Activated T-helper 17 cell treated with anti-CD3 and anti-CD28 coated beads, Interleukin-2, amount 50 U/mL, for 72 hours (primary cell): ENCODE measurements at places on chromosomes 5 and 9. TPM values are rescaled to one million over a fixed set of nuclear protein-coding genes. Genes with fewer than 3 reads are reported as not detected.

Gene C5orf46
- total RNA-seq: not detected

Gene LCN2
- not detected for total RNA-seq

GRCh38 chr5:119322948-119323537 lies 32.8 kb upstream of the TNFAIP8 start:
- peak; percentile 43 for ATAC-seq

DNA sequence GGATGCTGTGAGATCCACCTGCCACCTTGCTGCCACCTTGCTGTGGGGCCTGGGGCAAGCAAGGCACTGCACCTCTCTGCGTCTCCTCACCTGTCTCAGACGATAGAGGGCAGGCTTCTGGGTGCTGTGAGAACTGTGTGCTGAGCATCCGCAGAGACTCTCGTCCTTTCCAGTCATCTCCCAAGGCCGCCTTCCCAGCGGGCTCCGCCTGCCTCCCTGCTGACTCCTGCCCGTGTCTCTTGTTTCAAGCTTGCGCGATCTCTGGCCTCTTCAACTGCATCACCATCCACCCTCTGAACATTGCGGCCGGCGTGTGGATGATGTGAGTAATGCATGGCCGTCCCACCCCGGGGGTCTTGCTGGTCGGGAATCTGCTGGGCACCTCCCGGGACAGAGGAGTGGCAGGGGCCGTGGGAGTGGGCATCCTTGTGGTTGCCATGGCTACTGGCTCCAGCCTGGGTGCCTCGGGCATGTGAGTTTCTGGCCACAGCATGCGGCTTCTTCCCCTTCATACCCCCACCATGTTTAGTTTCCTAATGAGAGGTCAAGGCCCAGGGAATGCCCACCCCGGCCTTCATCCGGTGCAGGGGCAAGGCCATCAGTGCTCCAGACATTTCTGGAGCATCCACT lies 3.6 kb downstream of the CACFD1 start:
- ATAC-seq: no peak

Gene CTXN3
- total RNA-seq: not detected

GRCh38 chr5:168853972-168854371 lies 274.8 kb upstream of the PANK3 start:
- ATAC-seq: no peak

Gene FAM81B
- not detected for total RNA-seq

- no peak for ATAC-seq
Measured at GRCh38 chr5:9692576-9692975, 62.4 kb upstream of the TAS2R1 start.

DNA sequence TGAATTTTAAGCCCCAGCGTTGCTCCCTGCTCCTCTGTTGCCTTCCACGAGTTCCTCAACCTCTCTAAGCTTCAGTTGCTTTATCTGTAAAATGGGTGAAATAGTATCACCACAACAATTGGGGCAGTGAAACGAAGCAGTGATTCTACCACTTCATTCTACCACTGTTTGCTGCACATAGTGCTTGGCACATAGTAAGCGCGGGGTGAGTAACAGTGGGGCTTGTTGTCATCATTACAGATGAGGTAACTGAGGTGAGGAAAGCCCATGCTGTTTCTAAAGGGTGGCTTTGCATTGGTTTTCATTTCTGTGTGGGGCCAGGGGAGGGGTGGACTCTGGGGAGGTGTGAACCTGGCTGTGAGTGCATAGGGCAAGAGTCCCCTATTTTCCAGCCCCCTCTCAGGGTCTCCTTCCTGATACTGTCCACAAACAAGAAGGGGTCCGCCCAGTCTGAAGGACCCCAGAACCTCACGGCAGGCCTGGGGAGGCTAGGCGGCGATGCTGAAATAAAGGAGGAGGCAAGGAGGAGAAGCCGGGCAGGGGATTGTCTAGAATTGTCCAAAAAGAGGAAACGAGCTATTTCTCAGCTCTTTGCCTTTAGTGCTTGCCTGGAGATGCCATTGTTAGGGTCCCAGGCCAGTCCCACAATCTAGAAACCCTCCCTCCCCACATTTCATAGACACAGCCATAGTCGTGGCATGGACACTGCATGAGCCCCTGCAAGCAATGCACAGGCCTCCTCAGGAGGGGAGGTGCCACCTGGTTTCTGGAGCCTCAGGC lies 65.6 kb downstream of the IL6ST start:
- ATAC-seq: no peak

DNA sequence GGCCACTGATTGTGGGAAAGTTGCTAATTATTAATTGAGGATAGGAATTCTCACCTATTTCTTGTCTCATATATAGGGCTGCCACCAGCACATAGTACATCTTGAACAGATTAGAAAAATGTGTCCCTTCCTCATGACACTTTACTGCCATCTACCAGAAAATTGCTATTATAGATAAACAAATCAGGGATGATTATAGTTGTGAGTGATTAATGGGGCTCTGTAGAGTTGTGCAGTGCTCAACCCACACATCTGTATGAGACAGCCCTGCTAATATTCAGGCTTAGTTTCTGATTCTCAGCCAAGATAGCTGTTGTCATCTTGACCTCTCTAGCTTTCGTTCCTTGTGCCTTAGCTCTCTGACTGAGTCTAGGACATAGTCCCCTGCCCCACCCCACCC lies 373.3 kb downstream of the TLE4 start:
- no peak for ATAC-seq

DNA sequence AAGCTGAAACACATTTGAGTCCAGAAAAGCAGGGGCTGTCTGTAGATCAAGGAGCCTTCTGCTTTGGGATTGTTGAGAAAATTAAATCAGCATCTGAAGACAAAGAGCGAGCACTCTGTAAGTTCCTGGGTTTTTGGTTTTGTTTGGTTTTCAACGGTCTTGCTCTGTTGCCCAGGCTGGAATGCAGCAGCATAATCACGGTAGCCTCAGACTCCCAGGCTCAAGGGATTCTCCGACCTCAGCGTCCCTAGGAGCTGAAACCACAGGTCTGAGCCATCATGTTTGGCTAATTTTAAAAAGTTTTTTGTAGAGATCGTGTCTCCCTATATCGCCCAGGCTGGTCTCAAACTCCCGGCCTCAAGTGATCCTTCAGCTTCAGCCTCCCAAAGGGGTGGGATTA lies 266.5 kb upstream of the ADAMTS16 start:
- ATAC-seq: no peak

- no peak for ATAC-seq
Measured at GRCh38 chr9:10054456-10054855, 558.3 kb downstream of the PTPRD start.

- ATAC-seq: no peak
Measured at GRCh38 chr5:128038643-128039042, 44.9 kb upstream of the SLC12A2 start.

GRCh38 chr9:84235511-84235910 lies 105.0 kb downstream of the SLC28A3 start:
- no peak for ATAC-seq

- ATAC-seq: no peak
Measured at GRCh38 chr5:172311605-172312004, 28.0 kb upstream of the UBTD2 start.

Gene NXNL2
- not detected for total RNA-seq

GRCh38 chr5:147906326-147907095 lies at the start of gene C5orf46:
TSS of gene C5orf46 (minus strand) at chr5:147906538. CDS start at chr5:147906501, 37 bp downstream.
- no peak for ATAC-seq

DNA sequence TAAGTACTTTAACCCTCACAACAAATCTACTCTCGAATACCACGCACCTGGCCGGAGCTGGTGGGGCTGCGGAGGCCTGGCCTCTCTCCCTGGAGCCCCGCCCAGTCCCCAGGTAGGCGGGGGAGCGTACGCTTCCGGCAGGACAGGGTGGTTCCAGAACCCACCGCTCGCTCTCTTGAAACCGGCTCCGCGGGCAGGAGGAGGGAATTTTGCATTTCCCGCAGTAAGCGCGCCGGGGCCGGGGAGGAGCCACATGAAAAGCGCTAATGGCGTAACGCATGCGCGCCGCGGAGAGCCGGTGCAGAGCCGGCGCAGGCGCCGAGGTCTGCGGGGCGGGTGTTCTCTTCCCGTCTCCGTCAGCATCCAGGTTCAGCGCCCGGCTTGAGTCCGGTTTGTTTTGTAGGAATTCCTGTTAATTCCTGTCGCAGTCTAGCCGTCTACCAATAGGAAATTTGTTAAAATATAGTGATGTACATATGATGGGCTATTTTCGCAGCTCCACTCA lies 20.8 kb downstream of the CAVIN4 start:
- peak; percentile 90 for ATAC-seq

Gene SLC27A6
- total RNA-seq: not detected

- peak; percentile 19 for ATAC-seq
Measured at GRCh38 chr5:132491368-132492364, 1.1 kb upstream of the IRF1 start.

Gene EIF4E1B
- not detected for total RNA-seq

Gene FOCAD
- total RNA-seq: 21.6 TPM

- ATAC-seq: no peak
Measured at GRCh38 chr9:115289757-115290208, 171.8 kb upstream of the TNC start.

- no peak for ATAC-seq
Measured at GRCh38 chr5:172795318-172795977, 24.5 kb upstream of the DUSP1 start.

GRCh38 chr9:35976726-35977125 lies 18.8 kb upstream of the OR2S2 start:
- ATAC-seq: no peak

DNA sequence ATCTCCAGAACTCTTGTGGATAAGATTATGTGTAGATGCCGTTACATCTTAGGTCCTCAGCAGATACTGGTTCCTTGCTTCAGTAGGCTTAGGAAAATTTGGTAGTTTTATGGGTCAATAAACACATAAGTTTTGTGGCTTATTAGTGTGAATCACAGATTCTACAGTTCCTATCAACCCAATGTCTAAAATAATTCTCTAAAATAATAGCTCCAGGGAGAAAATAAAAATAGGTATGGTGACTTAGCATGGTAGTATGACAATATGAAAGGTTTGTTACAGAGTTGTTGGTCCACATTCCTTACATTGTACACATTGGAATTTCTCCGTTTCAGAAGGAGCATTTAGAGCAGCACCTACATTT lies 91.7 kb downstream of the AOPEP start:
- ATAC-seq: no peak

DNA sequence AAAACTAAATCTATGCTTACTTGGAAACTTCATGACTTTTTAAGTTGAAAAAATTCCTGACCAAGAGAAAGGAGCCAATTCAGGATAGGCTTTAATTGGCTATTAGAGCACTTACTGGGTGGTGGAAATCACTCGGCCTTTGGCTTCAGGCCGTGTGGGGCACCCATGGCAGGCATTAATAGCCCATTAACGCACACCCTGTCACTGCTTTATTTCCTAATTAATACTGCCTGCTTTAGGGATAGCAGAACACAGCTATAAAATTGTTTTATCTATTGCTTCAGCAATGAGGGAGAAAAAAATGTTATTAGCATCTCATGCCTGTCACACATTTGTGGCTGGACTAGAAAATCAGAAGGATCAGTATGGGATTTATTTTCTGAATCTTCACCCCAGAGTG lies 58.1 kb downstream of the PSAT1 start:
- no peak for ATAC-seq

Gene PKD2L2
- total RNA-seq: 0.30 TPM

DNA sequence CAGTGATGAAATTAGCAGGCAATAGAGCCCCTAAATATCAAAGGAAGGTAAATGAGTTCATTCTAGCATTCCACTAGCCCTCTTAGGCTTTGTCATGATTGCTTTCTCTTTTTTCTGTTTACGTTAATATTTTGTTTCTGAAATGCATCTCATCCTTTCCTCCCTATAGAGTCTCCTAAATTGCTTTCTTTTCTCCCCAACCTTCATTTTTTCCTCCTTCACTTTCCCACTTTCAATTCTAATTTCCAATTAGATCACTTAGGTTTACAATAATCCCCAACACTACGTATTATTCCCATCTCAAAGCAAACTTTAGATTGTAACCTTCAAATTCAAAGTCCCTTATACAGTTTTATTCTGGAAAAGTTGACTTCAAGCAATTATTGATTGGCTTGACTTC lies 559.3 kb downstream of the RAB3C start:
- ATAC-seq: no peak

DNA sequence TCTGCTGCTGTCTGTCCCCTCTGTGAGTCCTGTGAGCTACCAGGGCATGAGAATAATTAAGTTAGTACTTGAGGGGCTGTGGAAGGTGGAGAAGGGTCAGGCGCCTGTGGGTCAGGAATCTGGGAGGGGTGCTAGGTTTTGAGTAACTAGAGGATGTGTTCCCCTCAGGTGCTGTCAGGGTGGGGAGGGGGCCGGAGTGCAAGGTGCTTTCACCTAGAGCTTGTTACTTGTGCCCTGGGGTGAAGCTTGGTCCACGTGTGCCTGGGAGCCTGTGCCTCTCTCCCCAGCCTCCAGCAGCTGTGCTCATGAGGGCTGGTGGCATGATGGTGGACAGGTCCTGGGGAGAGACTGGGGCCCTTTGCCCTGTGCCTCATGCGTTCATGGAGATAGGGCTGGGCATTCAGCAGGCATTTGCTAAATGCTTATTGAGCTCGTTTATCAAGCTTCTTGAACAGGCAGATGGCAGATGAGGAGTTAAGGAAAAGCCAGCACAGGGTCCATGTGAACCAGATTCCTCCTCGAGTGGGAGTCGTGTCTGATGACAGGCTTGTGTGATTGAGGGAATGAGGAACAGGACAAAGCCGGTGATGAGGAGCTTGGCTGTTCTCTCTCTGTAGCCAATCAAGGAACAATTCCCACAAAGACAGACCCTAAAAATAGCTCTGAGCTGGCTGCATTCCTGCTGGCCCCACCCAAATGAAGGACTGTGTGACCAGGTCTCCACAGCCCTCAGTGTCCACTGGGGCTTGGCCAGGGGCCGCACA lies 40.9 kb downstream of the CACNA1B start:
- no peak for ATAC-seq

Gene ORM2
- not detected for total RNA-seq

- no peak for ATAC-seq
Measured at GRCh38 chr9:107874137-107874536, 384.6 kb upstream of the KLF4 start.

Gene TMEM171
- total RNA-seq: not detected
